ENCODE measurements at places on chromosomes 4 and X. TPM values are rescaled to one million over a fixed set of nuclear protein-coding genes. Genes with fewer than 3 reads are reported as not detected.

Gene PHOX2B
- not detected for total RNA-seq

Gene GLRB
- total RNA-seq: 6.3 TPM

Gene CASP6
- total RNA-seq: 14.9 TPM

Gene HSFX3
- not detected for total RNA-seq

Gene PRRG3
- 0.06 TPM for total RNA-seq

Gene ZGRF1
- 2.7 TPM for total RNA-seq

Gene IL13RA2
- total RNA-seq: 1.9 TPM

Gene TIMP1
- total RNA-seq: 790 TPM

Gene SPARCL1
- 49.7 TPM for total RNA-seq

Gene TMSB15A
- total RNA-seq: 2.4 TPM

Gene AFP
- 1.5 TPM for total RNA-seq

Gene ANOS1
- total RNA-seq: 2.4 TPM

Gene OTUD4
- 31.7 TPM for total RNA-seq

Gene CLNK
- not detected for total RNA-seq

Gene RENBP
- 22.3 TPM for total RNA-seq

Gene GATB
- 35.4 TPM for total RNA-seq

Gene TGIF2LX
- total RNA-seq: not detected

Gene PRRG1
- 10.5 TPM for total RNA-seq

Gene ENAM
- total RNA-seq: not detected

Gene LRCH2
- total RNA-seq: 5.7 TPM

Gene TCEAL2
- not detected for total RNA-seq

Gene NAP1L2
- total RNA-seq: 5.2 TPM

Gene JCHAIN
- 0.11 TPM for total RNA-seq

Gene COL25A1
- total RNA-seq: 0.46 TPM

Gene PARM1
- total RNA-seq: 204 TPM

Gene RBM10
- 39.8 TPM for total RNA-seq

Gene SATL1
- total RNA-seq: 1.7 TPM

Gene SSX3
- total RNA-seq: not detected

Gene FAM47A
- not detected for total RNA-seq

Gene PTCHD1
- total RNA-seq: 0.39 TPM

Gene KIF4A
- total RNA-seq: 0.84 TPM

Gene UGT8
- total RNA-seq: 0.28 TPM

Gene CSN1S1
- not detected for total RNA-seq

Gene GATA1
- not detected for total RNA-seq

Gene C4orf51
- not detected for total RNA-seq

Gene MSL3
- 12.1 TPM for total RNA-seq

Gene EVC
- total RNA-seq: 7.3 TPM

Gene SMIM31
- not detected for total RNA-seq

Gene PHKA1
- 40.0 TPM for total RNA-seq

Data from adrenal gland (tissue), 19 donors.